ENCODE measurements at places on chromosomes 2 and 18.

DNA sequence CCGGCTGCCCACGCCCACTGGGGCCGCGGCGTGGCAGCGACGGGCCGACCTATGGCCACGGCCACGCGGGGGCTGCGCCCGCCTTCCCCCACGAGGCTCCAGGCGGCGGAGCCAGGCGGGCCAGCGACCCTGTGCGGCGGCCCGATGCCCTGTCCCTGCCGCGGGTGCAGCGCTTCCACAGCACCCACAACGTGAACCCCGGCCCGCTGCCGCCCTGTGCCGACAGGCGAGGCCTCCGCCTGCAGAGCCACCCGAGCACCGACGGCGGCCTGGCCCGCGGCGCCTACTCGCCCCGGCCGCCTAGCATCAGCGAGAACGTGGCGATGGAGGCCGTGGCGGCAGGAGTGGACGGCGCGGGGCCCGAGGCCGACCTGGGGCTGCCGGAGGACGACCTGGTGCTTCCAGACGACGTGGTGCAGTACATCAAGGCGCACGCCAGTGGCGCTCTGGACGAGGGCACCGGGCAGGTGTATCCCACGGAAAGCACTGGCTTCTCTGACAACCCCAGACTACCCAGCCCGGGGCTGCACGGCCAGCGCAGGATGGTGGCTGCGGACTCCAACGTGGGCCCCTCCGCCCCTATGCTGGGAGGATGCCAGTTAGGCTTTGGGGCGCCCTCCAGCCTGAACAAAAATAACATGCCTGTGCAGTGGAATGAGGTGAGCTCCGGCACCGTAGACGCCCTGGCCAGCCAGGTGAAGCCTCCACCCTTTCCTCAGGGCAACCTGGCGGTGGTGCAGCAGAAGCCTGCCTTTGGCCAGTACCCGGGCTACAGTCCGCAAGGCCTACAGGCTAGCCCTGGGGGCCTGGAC is 253.2 kb downstream of the GLI2 start:
- no peak for DNase-seq

- no peak for DNase-seq
Measured at GRCh38 chr2:174779361-174779928, 15.2 kb upstream of the CHRNA1 start.

- no peak for DNase-seq
Measured at GRCh38 chr2:110106642-110107041, 9.0 kb downstream of the MALL start.

GRCh38 chr2:84327645-84328249 is 131.3 kb downstream of the SUCLG1 start:
- DNase-seq: no peak

DNA sequence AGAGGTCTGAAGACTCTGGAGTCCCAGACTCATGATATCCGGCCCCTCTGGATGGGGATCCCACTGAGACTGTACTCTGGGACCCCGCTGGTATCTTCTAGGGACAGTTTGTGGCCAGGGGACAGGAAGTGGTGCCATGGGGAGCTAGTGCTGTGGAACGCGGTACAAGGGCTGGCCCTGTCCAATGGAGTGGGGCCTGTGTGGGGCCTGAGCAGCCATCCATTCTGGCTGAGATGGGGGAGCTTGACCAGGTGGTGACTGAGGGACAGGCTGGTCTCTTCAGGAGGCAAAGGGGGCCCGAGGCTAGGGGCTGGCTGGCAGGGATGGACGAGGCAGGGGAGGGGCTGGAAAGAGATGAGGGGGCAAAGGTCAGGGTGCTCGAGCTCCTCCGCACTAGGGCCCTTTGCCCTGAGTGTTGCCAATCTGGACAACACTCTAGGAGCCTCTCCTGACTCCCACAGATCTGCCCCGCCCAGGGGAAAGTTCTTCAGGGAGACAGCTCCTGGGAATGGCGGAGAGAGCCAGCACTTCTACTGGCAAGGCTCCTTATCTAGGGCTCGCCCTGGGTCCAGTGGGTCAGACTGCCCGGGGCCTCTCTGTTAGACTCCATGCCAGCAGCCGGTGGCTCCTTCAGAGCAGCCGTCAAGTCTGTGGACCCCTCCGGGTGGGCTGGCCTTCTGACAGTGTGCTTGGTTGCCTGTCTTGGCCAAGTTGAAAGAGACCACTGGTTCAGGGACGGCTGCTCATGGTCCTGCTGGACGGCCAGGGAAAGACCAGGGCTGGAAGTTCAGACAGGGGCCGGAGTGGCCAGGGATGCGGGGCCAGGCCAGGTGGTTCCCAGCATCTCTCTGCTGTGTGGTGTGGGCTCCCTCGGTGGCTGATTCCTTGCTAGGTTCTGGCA is 12.3 kb downstream of the MALL start:
- DNase-seq: no peak

DNA sequence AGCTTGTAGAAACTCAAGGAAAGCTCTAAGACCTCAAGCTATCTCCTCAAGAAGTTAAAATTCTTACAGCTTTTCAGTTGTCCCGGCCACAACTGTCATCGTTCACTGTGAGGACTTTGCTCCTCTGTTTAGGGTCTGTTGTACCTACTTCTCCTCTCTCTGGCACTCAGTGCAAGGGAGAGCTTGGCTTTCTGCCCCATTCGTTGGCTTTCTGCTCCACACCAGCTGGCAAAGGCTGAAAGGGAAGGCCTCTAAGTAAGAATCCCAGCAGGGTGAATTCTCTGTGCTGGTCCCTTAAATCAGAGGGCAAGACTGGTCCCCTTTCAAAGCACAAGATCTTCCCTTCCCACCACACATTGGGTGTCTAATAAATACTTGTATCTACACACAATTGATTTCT is 17.3 kb downstream of the ZBTB7C start:
- DNase-seq: peak; percentile 56

GRCh38 chr2:44674473-44675284 is 266.8 kb upstream of the SIX3 start:
- DNase-seq: no peak

GRCh38 chr2:241905716-241906377 is 36.3 kb downstream of the RTP5 start:
- no peak for DNase-seq

DNA sequence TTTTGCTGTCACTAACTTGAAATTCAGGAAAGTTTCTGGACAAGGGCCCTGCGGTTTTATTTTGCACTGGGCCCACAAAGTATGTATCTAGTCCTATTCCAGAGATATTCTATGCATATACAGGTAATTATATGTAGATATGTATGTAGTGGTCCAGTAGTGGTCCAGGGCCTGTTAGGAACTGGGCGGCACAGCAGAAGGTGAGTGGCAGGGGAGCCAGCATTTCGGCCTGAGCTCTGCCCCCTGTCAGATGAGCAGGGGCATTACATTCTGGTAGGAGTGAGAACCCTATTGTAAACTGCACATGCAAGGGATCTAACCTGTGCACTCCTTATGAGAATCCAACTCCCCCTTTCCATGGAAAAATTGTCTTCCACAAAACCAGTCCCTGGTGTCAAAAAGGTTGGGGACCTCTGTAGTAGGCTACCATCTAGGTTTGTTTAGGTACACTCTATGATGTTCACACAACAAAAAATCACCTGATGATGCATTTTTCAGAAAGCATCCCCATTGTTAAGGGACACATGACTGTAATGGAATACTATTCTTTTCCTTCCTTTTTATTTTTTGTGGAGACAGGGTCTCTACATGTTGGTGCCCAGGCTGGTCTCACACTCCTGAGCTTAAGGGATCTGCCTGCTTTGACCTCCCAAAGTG is 2.8 kb upstream of the PPP4R3B start:
- DNase-seq: no peak

GRCh38 chr18:57635003-57635822 is 13.6 kb upstream of the NARS1 start:
- no peak for DNase-seq
